CD4-positive, alpha-beta T cell treated with Interleukin-10 for 1 hour (primary cell): ENCODE measurements at places on chromosomes 1 and 21.

GRCh38 chr1:87872692-87873091 lies 544.0 kb downstream of the LMO4 start:
- DNase-seq, result no peak

- DNase-seq, result no peak
These were observed 260.7 kb upstream of the BRINP3 start for GRCh38 chr1:190738317-190738716.

- no peak for DNase-seq
These were observed 1144.1 kb upstream of the ADGRL2 start for GRCh38 chr1:80656641-80657040.

- no peak for DNase-seq
These were observed 34.5 kb downstream of the TYW3 start for GRCh38 chr1:74767490-74767889.

DNA sequence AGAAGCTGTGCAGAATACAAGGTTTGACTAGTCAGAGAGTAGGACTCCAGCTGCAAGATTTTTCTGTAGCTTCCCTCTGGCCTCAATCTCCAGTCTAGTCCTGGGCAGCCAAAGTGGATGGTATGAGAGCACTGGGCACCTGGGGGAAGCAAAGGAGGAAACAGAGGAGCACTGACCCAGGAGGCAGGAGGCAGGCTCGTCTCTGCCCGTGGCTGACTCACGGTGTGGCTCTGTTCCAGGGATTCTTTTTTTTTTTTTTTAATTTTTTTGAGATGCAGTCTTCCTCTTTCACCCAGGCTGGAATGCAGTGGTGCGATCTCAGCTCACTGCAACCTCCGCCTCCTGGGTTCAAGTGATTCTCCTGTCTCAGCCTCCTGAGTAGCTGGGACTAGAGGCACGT lies 4.1 kb upstream of the NPPB start:
- no peak for DNase-seq

DNA sequence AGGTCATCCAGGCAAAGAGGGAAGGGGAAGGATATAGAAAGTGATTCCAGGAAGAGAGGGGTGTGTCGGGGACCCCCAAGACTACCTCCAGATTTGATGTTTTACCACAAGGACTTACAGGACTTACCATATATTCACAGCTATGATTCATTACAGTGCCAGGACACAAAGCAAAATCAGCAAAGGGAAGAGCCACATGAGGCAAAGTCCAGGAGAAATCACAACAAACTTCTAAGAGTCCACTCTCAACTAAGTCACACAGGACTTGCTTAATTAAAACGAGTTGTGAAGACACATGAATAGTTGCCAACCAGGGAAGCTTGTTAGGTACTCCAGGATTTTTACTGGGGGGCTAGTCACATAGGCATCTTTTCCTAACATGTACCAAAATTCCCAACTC lies 217.3 kb downstream of the TTLL7 start:
- DNase-seq, result no peak

GRCh38 chr1:226687426-226687825 lies 51.7 kb downstream of the ITPKB start:
- DNase-seq, result peak; percentile 60

GRCh38 chr1:248890549-248891498 lies 15.2 kb upstream of the PGBD2 start:
- no peak for DNase-seq

- no peak for DNase-seq
These were observed 253.8 kb downstream of the FAM72C start for GRCh38 chr1:143718021-143718420.

DNA sequence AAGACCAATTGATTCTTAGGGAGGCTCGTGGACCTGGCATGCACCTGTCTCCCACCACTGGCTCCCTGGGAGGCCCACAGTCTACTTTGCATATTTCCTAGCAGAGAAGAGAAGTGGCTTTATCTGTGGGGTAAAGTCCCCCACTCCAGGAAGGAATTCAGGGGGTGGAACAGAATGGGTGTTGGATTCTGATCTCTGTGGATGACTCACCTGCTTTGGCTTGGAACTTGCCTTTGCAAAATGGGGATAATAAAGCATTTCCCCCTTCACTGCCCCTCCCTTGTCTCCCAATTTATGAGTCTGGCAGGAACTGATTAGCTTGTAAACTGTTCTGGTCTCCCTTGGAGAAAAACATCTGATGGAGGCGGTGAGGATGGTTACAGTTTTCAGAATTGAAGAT lies 21.2 kb upstream of the OTUD3 start:
- DNase-seq, result no peak

DNA sequence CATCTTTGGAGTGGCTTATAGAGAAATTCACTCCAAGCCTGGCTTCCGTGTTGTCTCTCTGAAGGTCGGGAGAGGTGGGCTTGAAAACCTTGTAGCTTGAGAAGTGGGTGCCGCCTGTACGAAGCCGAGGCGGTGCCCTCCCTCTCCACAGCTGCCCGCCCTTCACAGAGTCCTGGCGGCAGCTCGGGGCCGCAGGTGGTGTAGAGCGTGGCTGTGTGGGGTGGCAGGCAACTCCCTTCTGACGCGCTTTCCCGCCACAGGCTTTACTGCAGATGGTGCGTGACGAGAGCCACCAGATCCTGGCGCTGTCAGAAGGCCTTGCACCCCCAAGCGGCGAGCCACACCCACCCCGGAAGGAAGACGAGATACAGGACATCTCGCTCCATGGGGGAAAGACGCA lies 33.1 kb upstream of the DIP2A start:
- DNase-seq, result peak; percentile 78

DNA sequence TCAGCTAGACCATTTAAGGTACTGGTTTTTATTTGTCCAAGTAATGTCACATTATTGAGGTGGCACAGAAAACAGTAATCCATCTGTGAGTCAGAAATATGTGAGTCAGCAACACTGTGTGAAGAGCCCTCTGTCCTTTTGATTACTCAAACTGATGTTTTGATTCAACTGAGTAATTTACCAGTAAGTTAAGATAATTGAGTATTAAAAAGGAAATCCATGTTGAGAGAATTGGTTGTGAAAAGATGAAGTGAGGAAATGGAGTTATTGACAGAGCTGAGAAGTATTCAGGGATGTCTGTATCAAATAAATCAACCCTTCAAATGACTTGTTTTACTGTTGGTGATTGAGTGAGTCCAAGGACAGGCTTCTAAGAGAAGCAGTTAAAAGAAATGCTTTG lies 302.7 kb upstream of the SGIP1 start:
- no peak for DNase-seq

GRCh38 chr1:151457911-151458801 lies 1.1 kb downstream of the POGZ start:
- peak; percentile 74 for DNase-seq

- no peak for DNase-seq
These were observed 1.4 kb downstream of the MASP2 start for GRCh38 chr1:11045428-11046269.

DNA sequence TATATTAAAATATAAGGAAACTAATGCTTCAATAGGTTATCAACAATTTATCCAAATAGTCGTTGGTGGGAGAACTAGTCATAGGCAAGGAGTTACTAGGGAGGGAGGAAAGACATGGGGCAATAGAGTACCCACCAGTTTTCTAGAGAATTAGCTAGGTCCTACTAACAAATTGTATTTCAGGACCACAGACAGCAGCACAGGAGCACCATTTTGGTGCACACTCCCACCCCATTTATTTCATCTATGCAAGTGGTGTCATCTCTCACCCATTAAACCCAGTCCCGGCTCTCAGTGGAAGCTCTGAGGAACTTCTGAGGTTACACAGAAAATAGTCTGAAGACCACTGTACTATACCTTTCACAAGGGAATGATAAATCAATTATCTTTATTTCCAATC lies 89.0 kb upstream of the BCAR3 start:
- DNase-seq, result no peak

GRCh38 chr1:17099616-17100340 lies 19.5 kb downstream of the PADI2 start:
- no peak for DNase-seq

DNA sequence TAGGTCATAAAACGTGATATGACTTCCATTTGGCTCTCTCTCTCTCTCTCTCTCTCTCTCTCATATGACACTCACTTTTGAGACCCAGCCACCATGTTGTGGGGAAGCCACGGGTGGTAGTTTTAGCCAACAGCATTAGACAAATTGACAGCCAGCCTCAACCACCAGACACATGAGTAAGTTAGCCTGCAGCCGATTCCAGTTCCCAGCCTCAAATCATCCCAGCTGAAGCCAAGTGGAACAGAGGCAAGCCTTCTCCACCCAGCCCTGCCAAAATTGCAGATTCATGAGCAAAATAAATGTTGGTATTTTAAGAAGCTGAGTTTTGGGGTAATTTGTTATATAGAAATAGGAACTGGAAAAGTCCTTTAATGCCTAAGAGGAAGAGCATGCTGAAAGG lies 98.0 kb upstream of the DNAH14 start:
- DNase-seq, result no peak
